ENCODE measurements at places on chromosomes 11 and 22.
A peak's percentile ranks its signal among the peaks of the same experiment; 100 is the strongest.

- DNase-seq = no peak
These were observed 238.4 kb downstream of the BRD1 start for GRCh38 chr22:49589301-49589700.

- DNase-seq = no peak
These were observed 15.3 kb downstream of the RTN4RL2 start for GRCh38 chr11:57475671-57476046.

- peak; percentile 6 for DNase-seq
These were observed 62.2 kb upstream of the TENM4 start for GRCh38 chr11:79503028-79503427.

DNA sequence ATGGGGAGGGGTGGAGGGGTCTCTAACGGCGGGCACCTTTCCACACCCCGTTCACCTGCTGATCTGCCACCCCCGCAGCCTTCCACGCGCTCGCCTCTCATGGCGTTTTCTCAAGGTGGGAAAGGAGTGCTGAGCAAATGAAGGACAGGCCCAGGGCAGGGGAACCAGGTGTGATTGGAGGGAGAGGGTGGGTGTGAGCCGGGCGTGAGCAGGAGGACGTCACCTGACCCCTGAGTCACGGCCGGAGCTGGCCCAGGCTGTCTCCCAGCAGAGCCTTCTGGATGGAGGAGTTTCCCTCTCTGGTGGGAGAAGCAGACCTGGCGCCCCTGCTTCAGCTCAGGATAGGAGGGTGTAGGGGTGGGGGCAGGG lies 14.0 kb upstream of the ARHGAP8 start:
- no peak for DNase-seq

GRCh38 chr11:32905028-32905667 lies 12.5 kb downstream of the QSER1 start:
- DNase-seq = no peak

DNA sequence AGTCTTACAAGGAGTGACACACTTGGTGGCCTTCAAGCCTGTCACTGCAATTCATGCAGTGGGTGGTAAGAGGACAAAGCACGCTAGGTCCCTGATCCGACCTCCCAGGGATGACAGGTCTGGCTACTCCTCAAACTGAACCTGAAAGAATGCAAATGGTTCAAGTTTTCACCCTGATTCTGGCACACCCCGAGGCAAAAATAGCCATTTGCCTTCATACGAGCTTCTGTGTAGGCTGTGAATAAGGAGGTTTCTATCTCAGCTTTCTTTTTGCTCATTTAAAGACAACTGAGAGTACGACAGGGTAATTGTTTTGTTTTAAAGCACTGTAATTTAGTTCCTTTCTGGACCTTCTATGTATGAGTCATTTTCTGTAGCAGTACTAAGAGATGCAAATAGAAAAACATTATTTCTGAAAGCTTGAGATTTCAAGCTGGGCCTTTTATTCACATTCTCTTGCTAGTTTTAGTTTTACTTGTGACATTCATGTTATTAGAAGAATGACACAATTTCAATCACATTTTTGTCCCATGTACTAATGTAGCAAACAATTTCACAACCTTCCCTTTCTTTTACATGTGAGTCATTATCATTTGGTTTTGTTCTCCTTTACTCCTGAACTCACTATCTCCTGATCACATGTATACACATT lies 56.6 kb upstream of the FDX1 start:
- DNase-seq = peak; percentile 52

Data from GM04503 (cell line).